D341Med (cell line): ENCODE measurements at places on chromosomes 11 and 22.

DNA sequence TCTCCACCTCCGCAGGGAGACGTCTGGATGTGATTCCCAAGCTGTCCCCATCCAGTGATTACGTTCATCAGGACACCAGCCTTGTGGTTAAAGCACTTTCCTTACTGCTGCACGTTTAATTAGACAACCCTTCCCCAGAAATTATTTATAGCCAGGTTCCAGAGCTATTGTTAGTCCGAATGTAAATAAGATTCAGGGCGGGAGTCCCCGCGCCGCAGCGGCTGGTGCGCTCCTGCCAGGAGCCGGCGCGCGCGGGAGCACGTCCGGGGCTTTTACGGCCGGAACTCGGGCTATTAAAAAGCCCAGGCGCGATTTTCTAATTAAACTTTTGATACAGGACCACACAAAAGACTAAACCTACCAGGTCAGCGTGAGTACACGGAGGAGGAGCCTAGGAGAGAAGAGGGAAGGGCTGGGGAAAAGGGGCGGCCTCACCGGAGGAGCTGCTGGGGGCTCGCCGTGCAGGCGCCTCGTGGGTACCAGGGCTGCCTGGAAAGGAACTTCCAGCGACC lies 538.3 kb downstream of the OPCML start:
- no peak for DNase-seq

DNA sequence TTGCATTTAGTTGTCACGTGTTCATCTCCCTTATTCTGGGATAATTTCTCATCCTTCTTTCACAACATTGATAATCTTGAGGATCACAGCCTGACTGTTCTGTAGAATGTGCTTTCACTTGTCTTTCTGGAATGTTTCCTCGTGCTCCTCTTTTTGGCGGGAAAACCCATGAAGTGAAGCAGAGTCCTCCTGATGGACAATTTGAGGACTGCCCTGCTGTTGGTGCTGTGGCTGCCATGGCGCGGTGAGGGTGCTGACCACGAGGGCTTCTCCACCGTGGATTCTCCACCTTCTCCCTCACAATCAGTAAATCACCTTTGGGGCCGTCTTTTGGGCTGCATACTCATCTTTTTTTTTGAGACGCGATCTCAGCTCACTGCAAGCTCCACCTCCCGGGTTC lies 946.9 kb downstream of the BRD1 start:
- no peak for DNase-seq

GRCh38 chr11:75273411-75274391 lies 33.1 kb downstream of the TPBGL start:
- no peak for DNase-seq

DNA sequence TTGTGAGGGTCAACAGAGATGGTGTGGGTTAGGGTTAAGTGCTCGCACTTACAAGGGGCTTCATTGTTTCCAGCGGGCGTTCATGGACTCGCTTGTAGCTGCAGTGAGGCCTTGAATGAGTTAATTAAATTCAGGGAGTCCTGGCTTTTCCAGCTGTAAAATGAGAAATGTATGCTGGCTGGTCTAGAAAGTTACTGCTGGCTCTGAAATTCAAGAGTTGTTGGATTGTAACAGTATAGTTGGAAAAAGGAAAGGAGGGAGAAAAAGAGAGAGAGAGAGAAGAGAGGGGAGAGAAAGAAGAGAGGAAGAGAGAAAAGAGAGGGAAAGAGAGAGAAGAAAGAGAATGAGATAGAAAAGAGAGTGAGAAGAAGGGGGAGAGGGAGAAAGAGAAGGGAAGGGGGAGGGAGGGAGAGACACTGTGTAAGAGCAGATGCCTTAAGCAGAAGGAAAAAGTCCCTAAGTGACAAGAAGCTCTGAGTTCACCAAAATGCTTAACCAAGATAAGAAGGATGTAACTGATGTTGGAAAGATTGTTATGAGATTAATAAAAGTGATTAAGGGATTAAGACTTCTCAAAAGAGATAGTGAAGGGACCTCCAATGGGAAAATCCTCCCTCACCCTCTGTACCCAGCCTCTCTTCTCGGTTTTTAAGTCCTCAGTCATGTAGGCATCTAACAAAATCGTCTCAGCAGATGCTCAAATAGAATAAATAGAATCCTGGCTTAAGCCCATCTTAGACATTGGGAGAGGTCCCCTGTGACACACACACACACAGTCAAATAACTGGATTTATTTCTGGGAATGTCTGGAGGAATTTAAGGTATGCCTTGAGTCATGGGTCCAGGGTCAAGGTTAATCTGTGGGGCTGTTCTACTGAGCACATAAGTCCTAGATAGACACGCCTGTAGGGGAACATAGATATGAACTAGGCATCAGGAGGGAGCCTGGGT lies 477.9 kb downstream of the MIAT start:
- DNase-seq: no peak

- DNase-seq: no peak
Measured at GRCh38 chr11:27187075-27187847, 146.6 kb downstream of the BBOX1 start.

DNA sequence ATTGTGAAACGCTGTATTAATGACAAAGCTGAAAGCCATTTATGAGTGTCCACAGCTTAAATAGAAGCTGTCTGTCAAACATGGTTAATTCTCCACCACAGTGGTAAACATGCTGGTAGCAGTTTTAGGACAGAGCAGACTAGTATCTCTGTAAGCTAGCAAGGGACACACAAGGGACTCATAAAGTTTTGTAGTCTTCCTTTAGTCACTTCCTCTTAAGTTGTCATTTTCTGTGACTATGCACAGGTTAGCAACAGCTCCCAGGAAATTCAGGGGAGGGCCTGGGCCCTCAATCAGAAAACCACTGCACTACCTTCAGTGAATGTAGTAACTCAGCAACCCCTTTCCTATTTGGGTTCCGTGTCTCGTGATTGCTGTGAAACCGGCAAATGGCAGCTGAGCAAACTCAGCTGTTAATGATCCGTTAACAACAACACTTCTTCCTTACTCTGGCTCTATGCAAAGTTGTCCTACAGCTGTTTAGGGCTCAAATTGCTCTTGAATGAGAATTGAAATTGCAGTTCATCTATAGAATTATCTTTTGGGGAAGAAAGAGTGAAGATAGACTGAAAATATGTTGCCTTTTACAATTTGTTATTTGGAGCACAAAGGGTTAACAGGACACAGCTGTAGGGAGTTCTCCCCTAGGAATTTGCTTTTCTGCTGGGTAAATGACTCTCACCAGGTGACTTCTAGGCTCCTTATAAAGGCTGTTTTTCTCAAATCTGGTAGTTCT lies at the start of gene MMP26:
MMP26 (plus strand) TSS at position 731 of the 736 bp plus-strand sequence.
- no peak for DNase-seq

GRCh38 chr11:72037554-72038311 lies 39.0 kb downstream of the IL18BP start:
- no peak for DNase-seq

DNA sequence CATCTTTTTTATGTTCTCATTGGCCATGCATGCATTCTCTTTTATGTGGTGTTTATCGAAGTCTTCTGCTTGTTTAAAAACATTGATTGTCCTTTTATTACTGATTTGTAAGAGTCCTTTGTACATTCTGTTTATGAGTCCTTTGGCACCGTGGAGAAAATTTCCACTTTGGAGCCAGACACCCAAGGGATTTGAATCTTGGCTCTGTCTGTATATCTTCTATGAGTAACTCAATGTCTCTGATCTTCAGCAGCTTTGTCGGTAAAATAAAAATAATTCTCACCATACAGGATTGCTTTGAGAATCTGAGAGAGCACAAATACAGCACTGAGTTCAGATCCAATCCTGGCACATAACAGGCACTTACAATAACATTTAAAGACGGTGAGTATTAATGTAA lies 12.8 kb upstream of the SORL1 start:
- no peak for DNase-seq

- DNase-seq: no peak
Measured at GRCh38 chr11:94754819-94755218, 13.3 kb upstream of the AMOTL1 start.

DNA sequence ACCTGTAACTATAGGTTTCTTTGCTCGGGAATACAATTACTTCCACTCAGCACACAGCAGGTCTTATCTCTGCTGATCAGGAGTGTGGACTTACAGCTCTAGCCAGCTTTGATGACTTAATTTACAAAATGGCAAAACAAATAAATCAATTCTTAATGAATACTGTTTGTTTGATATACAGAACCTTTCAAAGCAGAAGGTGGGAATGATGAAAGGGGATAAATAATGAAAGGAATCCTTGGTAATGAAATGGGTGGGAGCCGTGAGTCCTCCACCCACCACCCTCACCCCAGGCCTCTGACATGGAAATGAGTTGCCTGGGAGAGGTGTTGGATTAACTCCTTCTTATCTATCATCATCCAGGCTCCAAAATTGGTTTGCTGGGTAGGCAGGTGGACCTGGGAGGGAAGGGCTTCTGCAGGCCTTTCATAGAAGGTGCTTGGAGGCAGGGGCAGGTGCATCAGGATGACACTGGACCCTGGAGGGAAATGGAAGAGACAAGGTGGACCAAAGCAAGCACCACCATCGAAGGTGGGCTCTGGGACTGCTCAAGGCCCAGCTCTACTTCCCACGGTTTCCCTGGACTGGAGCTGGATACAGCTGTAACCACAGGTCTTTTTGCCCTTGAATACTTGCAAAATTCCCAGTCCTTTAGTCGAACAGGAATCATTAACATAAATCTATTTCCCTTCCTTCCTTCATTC lies 23.0 kb downstream of the POU2AF1 start:
- no peak for DNase-seq

- DNase-seq: no peak
Measured at GRCh38 chr11:126766440-126766839, 234.1 kb downstream of the KIRREL3 start.

DNA sequence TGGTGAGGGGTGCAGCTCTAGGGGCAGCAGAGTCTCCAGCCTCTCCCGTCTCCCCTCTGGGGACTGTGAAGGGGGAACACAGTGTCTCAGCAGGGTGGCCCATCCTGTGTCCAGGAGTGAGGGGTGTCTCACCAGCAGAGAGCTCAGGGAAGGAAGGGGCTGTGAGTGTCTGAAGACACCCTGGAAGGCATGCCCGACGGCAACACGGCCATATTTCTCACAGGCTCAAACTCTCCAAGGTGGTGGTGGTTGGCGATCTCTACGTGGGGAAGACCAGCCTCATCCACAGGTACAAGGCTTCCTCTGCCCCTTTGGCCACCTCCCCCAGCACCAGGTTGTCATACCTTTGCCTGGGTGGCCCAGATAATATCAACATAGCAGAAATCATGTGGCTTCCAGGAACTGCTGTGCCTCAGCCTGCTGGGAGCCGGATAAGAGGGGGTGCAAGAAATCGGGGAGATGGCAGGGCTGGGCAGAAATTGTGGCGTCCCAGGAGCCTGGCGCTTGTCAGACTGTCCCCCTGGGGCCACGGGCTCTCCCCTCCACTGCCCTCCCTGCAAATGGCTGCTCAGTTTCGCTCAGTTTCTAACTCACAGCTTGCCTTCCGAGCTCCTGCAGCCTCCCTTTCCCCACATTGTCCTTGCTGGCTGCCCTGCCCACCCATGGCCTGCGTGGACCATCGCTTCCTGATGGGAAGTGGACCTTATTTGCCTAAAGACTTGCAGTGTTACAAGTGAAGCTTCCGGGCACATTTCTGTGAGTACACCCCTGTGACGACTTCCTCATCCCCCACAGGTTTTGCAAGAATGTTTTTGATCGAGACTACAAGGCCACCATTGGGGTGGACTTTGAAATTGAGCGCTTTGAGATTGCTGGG lies 7.2 kb downstream of the RAB36 start:
- DNase-seq: no peak

GRCh38 chr22:44907765-44908737 lies 101.8 kb downstream of the PHF21B start:
- DNase-seq: no peak

DNA sequence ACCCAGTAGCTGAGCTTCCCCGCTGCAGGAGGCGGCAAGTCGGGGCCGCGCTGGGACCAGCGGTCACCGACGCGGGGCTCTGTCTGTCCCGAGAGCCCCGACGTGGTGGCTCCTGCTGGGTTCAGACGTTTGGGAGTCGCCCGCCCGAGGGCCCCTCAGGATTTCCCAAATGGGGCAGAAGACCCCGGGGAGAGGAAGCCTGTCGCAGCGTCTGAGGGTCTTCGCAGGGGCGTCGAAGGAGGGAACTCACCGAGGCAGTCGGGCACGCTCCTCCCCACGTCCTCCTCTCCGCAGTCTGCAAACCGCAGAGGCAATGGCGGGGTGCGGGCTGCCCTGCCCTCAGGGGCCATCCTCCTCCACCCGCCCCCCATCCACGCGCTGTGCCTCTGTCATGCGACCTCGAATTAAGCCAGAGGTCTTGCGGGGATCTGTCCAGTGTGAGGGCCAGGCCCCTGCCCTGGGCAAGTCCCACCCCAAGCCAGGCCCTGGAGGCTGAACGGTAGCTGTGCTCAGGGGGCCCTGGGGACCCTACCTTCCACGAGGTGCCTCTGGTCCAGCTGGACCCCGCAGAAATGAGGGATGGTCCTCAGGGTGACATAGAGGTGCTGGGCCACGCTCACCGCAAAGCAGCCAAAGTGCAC lies 12.5 kb downstream of the IL17REL start:
- no peak for DNase-seq

DNA sequence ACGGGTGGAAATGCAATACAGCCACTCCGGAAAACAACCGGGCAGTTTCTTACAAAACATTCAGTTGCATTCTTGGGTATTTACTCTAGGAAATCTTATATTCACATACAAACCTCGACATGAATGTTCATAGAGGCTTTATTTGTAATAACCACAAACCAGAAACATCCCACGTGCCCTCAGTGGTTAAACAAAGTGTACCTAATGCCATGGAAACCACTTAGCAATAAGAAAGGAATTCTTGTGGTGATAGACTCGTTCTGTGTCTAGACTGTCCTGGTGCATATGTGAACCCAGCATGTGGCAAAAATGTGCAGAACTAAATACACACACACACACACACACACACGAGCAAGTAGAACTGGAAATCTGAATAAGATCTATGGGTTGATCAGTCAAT lies 1073.3 kb downstream of the TBC1D22A start:
- DNase-seq: no peak

DNA sequence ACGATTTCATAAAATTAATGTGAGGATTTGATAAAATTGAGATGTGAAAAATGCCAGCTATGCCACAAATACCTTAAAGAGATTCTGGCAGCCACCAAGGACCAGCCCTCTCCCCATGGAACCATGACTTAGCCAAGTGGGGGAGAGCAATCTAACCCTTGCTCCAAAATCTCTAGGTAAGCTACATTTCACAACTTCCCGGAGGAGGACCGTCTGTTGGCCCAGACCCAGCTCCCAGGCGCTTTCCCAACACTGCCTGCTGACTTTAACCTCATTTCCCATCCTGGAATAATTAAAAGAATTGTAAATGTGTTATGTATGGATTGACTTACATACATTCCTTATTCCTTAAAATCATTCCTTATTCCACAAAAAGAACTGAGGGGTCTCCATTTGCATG lies 47.5 kb upstream of the TENM4 start:
- no peak for DNase-seq
